ENCODE measurements at places on chromosomes 7 and 10.
A peak's percentile ranks its signal among the peaks of the same experiment; 100 is the strongest.

DNA sequence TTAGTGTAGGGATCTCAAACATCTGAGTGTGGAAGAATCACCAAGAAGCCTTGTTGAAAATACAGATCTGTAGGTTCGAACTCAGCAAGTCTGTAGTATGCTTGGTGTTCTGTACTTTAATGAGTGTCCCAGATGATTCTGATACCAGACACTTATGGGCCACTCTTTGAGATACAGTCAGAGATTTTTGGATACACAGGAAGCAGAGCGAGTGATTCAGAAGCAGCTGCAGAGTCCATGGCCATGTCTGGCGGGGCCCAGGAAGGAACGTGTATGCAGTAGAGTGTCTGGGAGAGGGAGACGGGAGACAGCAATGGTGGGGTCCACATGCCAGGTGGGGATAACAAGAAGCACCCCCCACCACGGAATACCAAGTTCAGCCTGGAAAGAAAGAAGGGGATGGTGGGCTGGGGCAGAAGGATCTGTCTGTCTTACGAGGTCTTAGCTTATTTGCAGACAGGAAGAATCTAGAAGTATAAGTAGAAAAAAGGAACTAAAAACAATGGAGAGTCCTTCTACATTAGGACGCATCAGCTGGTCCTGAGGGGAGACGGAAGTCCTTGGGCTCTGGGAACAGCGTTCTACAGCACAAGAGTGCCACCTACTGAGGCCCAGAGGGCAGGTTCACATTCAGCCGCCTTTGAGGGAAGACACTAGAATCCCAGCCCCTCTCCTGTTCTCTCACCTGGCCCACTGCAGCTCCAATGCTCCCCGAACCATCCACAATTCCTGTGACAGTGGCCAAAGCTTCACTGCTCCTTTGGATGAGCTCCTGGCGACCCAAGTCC is 55.4 kb downstream of the SLC37A3 start:
- DNase-seq: no peak

- no peak for DNase-seq
Measured at GRCh38 chr7:77799078-77799964, 748 bp downstream of the PHTF2 start.

DNA sequence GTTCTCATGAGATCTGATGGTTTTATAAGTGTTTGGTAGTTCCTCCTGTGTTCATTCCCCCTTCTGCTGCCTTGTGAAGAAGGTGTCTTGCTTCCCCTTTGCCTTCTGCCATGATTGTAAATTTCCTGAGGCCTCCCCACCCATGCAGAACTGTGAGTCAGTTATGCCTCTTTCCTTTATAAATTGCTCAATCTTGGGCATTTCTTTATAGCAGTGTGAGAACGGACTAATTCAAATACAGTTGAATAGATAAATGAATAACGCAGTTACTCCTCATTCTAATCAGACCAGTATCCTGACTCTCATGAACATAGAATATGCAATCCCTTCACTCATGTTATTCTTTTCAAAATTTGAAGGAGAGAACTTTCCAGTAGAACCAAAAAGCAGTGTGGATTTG is 375.0 kb upstream of the FZD8 start:
- no peak for DNase-seq

- DNase-seq: no peak
Measured at GRCh38 chr10:34380856-34381255, 434.2 kb downstream of the PARD3 start.

DNA sequence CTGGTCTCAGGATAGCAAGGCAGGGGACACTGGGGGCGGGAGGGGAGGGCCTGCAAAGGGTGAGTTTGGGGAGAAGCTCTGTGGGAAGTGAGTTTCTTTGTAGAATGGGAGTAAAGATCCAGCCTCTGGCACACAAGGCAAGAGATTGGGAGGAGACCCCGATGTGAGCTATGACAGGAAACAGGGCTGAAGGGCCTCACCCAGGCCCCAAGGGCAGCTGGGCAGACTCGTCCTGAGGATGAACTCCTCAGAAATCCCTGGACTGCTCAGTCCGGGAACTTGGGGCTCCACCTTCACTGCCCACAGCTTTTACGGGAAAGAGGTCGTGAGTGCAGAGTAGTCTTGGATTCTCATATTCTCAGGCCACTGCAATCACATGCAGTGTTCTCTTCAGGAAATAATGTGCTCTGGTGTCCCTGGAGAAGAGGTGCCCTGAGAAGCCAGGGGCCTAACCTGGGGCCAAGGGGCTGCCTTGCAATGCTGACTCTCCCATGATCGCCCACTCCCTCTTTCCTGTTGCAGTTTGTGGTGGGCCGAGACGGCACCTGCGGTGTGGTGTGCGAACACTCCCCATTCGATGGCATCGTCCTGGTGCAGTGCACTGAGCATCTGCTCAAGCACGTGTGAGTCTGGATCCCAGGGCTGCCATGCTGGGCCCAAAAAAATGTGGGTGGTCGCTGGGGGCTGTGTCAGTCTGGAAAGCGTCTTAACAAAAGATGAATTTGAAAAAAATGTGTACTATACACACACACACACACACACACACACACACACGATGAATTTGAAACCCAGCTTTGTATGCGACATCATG is 31.3 kb upstream of the C10orf53 start:
- no peak for DNase-seq

- DNase-seq: no peak
Measured at GRCh38 chr10:131081376-131081775, 230.1 kb downstream of the TCERG1L start.

- no peak for DNase-seq
Measured at GRCh38 chr10:101644002-101644401, 51.0 kb downstream of the FBXW4 start.

- DNase-seq: no peak
Measured at GRCh38 chr7:6016653-6016966, 7.5 kb downstream of the AIMP2 start.

GRCh38 chr10:43037942-43038782 is 38.7 kb upstream of the RET start:
- DNase-seq: no peak

GRCh38 chr7:794671-795329 is 37.5 kb upstream of the SUN1 start:
- DNase-seq: no peak

DNA sequence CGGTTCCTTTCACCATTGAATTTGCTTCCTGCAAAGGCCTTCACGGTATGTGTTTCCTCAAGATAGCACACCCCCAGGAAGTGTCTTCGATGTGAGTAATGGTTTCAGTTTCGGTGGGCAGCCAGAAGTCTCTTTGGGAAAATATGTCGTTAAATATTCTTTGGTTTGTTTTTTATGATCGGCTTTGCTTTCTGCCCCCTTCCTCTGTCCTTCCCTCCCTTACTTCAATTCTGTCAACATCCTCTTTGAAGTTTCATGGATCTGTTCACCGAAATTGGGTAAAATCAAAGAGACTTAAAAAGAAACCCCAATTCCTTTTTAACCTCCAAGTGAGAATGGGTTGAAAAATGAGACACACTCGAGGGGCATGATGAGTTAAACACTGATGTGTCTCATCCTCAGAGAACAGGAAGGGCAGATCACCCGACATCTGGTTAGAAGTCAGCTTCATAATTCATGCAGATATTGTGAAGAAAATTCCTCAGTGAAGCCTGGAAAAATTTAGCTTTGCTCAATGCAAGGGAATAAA is 170.8 kb upstream of the HABP2 start:
- DNase-seq: peak; percentile 2

DNA sequence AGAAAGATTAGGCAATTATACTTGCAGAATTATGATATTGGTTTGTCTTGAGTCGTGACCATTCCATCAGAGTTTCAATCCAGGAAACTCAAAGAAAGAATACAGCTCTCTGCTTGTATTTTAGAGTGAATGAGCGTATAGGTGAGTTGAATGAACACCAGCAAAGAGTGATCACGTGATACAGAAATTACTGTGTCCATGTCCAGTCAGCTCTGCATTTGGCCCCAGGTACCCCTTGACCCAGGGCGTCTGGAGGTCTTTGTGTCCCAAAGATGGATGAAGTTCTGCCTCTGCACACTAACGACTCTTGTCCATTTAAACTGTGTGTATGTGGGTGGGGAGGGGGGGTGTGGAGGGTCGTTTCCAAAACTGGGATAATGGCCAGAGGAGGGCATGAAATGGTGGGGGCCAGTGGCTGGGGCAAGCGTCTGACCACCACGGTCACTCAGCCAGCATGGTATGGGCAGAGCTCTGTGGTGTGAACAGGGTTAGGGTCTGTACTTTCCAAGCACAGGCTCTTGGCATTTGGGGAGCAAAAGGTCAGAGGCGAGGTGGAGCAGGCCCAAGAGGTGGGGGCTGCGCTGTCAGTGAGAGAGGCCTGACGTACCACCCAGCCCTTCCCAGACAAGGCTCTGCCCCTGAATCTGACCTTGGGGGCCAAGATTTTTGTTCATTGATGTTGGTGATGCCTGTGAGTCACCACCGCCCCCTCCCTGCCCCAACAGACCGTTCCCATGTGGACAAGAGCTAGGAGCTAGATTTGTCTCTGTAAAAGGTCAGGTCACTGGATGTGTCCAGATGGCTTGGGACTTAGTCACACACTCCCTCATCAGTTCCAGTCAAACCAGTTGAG is 1.4 kb downstream of the PTPRE start:
- DNase-seq: no peak

DNA sequence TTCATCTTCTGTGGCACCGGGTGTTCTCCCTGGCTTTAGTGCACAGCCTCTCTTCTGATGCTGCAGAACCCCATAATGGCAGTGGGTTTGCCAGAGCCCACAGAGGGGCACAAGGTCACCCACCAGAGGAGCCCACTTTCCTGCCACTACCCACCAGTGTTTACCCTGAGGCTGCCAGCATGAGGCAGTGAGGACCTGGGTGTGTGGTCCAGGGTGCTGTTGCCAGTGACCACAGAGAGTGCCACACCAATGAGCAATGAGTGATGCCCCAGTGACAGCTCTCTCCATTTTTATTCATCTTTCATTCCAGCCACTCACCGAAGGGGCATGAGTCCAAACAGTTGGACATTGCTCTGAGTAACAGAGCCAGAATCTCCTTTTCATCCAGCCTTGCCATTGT is 34.8 kb downstream of the MTURN start:
- DNase-seq: no peak

DNA sequence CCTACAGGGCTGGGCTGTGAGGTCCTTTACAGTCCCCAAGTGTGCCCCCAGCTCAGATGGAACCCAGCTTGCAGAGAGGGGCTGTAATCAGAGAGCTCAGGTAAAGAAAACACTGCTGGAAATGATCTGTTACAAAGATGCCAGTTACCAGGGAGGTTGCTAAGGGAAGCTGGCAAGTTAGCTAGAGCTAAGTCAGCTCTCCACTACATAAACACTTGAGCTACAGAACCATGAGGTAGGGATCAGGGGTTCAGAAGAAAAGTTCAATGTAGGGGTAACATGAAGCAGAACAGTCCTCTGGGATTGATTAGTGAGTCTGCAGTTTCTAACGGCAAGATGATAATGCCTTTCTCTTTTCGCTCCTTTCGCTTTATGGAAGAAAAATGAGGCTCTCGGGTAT is 53.1 kb upstream of the TM9SF3 start:
- no peak for DNase-seq

DNA sequence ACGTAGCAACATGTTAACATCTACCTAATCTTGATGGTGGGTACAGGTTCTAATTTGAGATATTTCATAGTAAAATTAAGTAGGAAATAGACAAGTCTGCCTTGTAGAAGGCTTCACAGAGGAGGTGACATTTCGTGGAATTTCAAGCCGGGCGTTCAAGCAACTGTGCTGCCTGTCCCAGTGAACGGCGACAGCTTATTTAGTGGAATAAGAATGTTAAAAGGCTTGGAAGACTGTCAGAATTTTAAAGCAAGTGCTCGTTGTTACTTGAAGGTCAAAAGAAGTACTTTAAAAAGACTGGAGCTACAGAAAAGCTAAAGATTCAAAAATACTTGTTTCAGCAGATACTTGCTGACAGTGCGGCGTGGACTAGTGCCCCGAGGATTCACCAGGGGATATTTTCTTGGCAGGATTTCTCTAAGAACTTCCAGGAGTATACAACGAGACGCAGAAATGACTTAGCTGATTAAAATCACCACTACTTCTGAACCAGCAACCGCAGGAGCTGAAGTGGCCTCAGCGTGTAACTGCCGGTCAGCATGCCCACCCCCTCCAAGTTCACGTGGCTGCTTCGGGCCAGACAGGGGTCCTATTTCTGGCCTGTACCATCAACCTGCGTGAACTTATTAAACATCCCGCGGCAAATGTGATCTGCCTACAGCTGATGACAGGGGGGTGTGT is 46.5 kb downstream of the CTBP2 start:
- DNase-seq: no peak

DNA sequence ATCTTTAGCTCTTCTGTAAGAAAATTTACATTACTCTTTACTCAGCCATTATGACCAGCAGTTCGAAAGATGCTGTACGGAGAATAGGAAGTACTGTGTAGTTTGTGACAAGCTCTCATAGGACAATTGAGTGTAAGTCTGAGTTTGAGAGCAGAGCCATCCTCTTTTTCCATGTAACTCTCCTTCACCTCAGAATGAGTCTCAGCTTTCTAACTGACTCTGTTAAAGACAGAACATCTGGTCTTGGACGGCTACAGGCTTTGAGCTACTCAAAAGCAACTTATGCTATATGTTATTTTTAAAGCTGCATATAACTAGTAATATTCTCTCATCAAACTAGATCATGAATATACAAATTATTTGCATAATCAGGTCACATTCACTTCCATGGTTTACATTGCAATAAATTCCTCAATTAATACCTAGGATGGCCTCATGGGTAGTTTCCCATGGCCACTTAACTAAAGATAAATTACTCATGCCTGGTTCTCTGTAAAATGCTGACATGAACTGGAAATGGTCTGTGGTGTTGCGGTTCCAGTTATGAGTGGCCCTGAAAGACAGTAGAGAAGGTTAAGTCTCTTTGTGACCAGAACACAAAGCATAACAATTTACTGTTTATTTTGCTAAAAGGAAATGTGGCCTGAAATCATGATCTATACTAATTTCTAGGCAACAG is 358.7 kb downstream of the PHF14 start:
- DNase-seq: no peak

- DNase-seq: no peak
Measured at GRCh38 chr10:93856349-93857145, 37.2 kb upstream of the SLC35G1 start.

GRCh38 chr7:107958764-107959526 is 44.0 kb downstream of the LAMB1 start:
- DNase-seq: no peak

DNA sequence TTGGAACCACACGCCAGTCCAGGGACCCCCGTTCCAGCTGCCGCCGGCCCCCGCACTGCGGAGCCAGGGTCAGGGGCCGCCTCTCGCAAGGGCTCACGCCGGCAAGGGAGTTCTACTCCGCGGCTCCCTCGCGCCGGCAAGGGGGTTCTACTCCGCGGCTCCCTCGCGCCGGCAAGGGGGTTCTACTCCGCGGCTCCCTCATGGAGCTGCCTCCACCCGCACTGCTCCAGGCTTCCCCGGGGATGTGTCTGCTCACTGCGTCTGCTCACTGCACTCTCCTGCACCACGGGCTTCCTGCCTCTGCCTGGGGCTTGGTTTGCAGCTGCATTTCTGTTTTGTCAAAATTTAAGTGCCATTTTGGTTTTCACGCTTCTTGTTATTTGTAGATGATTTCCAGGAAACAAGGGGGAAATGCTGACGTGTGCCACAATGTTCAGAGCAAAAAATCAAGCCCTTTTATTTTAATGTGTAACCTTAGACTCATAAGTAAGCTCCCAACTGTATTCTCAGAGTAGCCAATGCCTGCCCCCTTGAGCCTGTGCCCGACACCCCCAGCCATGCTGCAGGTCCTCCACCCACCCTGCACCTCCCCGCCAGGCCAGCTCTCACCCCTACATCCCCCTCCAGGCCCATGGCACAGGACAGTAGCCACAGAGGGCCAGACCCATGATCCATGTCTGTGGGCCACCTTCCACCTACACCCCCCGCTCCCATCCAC is 246.2 kb downstream of the MAD1L1 start:
- DNase-seq: no peak

GRCh38 chr7:42237811-42238541 is 967 bp upstream of the GLI3 start:
- DNase-seq: no peak

Measured in activated T-cell treated with anti-CD3 and anti-CD28 coated beads for 4 hours (primary cell).